ENCODE measurements at places on chromosomes 7 and 10.
A peak's percentile ranks its signal among the peaks of the same experiment; 100 is the strongest.

- no peaks in the 10 kb centered on the region for H3K27me3 ChIP-seq
- no peak overlapping the region for H3K27ac ChIP-seq
- no peak for DNase-seq
- no peak overlapping the region for H3K4me3 ChIP-seq
These were observed 7.1 kb downstream of the RCC1L start for GRCh38 chr7:75066521-75066920.

DNA sequence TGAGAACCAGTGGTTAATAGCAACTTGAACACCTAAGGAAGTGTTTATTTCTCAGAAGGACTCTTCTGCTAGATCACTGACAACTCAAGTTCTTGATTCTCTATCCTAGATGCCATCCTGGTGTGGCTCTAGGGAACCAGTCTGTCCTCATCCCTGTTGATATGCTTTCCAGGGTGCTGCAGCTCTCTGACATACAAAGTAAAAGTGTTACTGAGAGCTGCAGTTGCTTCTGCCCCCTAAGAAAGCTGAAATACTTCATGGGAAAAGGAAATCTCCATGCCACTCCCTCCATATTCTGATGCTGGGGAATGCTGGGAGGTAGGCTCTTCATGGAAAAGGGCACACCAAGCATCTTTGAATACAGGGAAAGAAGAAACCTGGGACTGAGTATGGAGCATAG, 168.1 kb downstream of the KLF6 start:
- H3K4me1 ChIP-seq: no peaks in the 10 kb centered on the region
- H3K27me3 ChIP-seq: no peaks in the 10 kb centered on the region
- no peak overlapping the region for H3K4me3 ChIP-seq
- DNase-seq: no peak
- no peak overlapping the region for H3K27ac ChIP-seq

DNA sequence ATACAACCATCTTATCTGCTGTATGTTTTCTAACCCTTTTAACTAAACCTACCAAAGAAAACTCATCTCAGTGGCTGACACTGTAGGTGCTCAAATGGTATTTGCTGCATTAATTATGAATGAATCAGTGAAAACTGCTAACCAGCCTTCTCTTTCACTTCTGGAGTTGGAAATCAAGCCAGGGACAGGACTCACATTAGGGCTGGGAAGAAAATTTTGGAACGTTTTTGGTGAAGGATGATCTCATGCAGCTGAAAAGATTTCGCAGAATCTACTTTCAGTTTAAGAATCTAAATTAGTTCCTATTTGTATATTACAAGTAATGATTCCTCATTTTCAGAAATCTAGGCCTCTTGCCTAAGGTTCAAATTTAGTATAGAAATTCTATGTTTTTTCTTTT, 12.9 kb downstream of the MTPN start:
- H3K4me3 ChIP-seq: peak overlapping the region; percentile 66
- no peak for DNase-seq
- H3K4me1 ChIP-seq: peaks cover 90% of the 10 kb centered on the region
- peaks cover 24% of the 10 kb centered on the region for H3K36me3 ChIP-seq

- H3K27me3 ChIP-seq: peaks cover 24% of the 10 kb centered on the region
- H3K27ac ChIP-seq: no peak overlapping the region
- H3K4me1 ChIP-seq: peaks cover 4% of the 10 kb centered on the region
- no peak overlapping the region for H3K4me3 ChIP-seq
These were observed 43.5 kb upstream of the ZMIZ1 start for GRCh38 chr10:79025199-79025832.

DNA sequence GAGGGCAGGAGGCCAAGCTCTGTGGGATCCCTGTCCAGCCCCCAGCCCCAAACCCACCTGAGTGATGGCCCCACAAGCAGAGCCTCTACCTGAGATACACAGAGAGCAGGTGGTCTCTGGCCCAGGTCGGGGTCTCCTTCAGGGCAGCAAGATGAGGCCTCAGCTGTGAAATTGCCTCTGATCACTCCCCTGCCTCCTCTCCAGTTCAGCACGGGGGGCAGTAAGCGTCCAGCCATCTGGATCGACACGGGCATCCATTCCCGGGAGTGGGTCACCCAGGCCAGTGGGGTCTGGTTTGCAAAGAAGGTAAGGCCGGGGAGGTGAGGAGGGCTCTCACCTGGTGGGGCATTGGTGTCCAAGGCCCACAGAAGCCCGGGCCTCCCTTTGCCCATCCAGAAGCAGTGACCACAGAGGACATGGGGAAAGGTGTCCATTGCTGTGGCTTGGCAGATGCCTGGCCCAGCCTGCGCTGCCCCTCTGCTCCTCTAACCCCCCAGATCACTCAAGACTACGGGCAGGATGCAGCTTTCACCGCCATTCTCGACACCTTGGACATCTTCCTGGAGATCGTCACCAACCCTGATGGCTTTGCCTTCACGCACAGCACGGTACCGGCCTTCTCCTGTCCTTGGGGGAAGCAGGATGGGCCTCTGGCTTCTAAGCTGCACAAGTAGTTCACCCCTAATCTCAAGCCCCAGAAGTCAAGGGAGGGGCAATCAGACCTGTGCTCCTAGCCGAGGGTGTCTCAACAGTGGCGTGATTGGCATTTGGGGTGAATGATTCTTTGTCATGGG, 3.1 kb downstream of the CPA1 start:
- no peak overlapping the region for H3K4me3 ChIP-seq
- no peak overlapping the region for H3K27ac ChIP-seq
- no peaks in the 10 kb centered on the region for H3K36me3 ChIP-seq
- peaks cover 4% of the 10 kb centered on the region for H3K27me3 ChIP-seq
- no peak for DNase-seq

DNA sequence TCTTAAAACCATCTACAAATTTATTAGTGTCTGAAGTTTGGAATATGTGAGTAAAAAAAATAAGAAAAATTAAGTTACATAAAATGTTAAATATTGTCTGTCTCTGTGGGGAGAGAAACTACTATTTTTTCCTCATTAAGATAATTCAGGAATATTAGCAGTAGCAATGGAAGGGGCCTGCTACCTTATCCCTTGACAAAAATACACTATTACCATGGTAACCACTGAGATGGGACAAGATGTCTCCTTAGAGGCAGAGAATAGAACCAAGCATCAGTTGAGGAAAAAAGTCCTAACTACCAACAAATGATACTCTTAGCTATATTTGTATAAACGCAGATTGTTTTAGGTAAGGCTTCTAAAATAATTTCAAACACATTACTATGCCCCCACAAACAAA, 150.7 kb upstream of the LSM8 start:
- peaks cover 4% of the 10 kb centered on the region for H3K27me3 ChIP-seq
- no peaks in the 10 kb centered on the region for H3K4me1 ChIP-seq
- H3K27ac ChIP-seq: no peak overlapping the region
- no peaks in the 10 kb centered on the region for H3K36me3 ChIP-seq

- H3K4me1 ChIP-seq: no peaks in the 10 kb centered on the region
- no peaks in the 10 kb centered on the region for H3K36me3 ChIP-seq
- DNase-seq: no peak
- peaks cover 6% of the 10 kb centered on the region for H3K27me3 ChIP-seq
- H3K27ac ChIP-seq: no peak overlapping the region
- no peak overlapping the region for H3K4me3 ChIP-seq
These were observed 8.6 kb upstream of the CACUL1 start for GRCh38 chr10:118763202-118763988.

DNA sequence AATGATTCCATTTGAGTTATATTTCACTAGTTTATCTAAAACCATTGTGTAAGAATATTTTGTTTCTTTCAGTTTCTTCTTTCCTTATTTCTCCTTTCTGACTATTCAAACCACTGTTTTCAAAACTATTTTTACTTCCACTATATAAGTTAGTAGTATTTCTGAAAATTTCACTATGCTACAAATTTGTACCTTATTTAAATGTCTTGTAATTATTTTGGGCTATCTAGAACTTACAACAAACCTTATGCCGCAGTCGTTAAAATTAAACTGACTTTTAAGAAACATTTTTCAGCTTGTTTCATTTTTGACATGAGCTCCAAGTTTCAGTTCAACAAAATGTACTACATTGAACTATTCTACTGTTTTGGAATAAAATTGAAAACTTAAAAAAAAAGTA, 1.8 kb downstream of the TFEC start:
- H3K4me1 ChIP-seq: peaks cover 10% of the 10 kb centered on the region
- H3K4me3 ChIP-seq: no peak overlapping the region
- H3K27ac ChIP-seq: peak overlapping the region; percentile 26
- H3K36me3 ChIP-seq: no peaks in the 10 kb centered on the region
- peaks cover 5% of the 10 kb centered on the region for H3K27me3 ChIP-seq

- H3K4me1 ChIP-seq: no peaks in the 10 kb centered on the region
- H3K4me3 ChIP-seq: no peak overlapping the region
- DNase-seq: no peak
- H3K36me3 ChIP-seq: no peaks in the 10 kb centered on the region
These were observed 25.6 kb upstream of the IL15RA start for GRCh38 chr10:6002809-6003510.

- H3K36me3 ChIP-seq: no peaks in the 10 kb centered on the region
- H3K27ac ChIP-seq: peak within 1 kb of the TSS; percentile 99
- H3K27me3 ChIP-seq: no peaks in the 10 kb centered on the region
These were observed at the start of gene HILPDA for GRCh38 chr7:128455543-128456254. HILPDA (plus strand) TSS chr7:128455878; CDS start chr7:128457269, 1,391 bp downstream.

GRCh38 chr10:7932301-7933036, 114.2 kb downstream of the TAF3 start:
- peaks cover 18% of the 10 kb centered on the region for H3K36me3 ChIP-seq
- H3K4me1 ChIP-seq: peaks cover 23% of the 10 kb centered on the region
- no peak overlapping the region for H3K4me3 ChIP-seq
- H3K27ac ChIP-seq: no peak overlapping the region
- DNase-seq: no peak
- H3K27me3 ChIP-seq: no peaks in the 10 kb centered on the region

- peaks cover 4% of the 10 kb centered on the region for H3K27me3 ChIP-seq
- no peaks in the 10 kb centered on the region for H3K4me1 ChIP-seq
- no peaks in the 10 kb centered on the region for H3K36me3 ChIP-seq
- no peak overlapping the region for H3K4me3 ChIP-seq
These were observed 72.5 kb downstream of the C10orf90 start for GRCh38 chr10:126598009-126598408.

GRCh38 chr7:132049462-132050304, 493.3 kb upstream of the PODXL start:
- no peak overlapping the region for H3K27ac ChIP-seq
- H3K4me3 ChIP-seq: no peak overlapping the region
- H3K4me1 ChIP-seq: no peaks in the 10 kb centered on the region
- no peak for DNase-seq
- H3K27me3 ChIP-seq: peaks cover 10% of the 10 kb centered on the region
- H3K36me3 ChIP-seq: no peaks in the 10 kb centered on the region

DNA sequence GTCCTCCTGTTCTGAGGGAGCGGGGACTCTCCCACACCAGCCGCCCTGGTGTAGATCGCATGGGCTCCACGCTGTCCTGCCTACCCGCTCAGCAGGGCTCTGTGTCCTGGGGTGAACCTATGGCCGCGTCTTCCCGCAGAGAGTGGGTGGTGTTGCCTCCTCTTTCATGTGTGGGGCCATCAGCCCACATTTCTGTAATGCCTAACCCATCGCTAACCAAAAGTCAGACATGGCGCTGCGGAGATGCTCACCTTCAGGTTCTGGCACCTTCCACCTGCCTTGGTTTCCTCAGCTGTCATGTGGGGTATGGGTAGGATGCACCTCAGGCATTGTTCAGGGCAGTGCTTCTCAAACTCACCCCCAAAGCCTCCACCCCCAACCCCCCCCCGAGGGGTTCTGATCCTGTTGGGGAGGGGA, 50.5 kb upstream of the CAMK2B start:
- H3K4me3 ChIP-seq: no peak overlapping the region
- DNase-seq: no peak

DNA sequence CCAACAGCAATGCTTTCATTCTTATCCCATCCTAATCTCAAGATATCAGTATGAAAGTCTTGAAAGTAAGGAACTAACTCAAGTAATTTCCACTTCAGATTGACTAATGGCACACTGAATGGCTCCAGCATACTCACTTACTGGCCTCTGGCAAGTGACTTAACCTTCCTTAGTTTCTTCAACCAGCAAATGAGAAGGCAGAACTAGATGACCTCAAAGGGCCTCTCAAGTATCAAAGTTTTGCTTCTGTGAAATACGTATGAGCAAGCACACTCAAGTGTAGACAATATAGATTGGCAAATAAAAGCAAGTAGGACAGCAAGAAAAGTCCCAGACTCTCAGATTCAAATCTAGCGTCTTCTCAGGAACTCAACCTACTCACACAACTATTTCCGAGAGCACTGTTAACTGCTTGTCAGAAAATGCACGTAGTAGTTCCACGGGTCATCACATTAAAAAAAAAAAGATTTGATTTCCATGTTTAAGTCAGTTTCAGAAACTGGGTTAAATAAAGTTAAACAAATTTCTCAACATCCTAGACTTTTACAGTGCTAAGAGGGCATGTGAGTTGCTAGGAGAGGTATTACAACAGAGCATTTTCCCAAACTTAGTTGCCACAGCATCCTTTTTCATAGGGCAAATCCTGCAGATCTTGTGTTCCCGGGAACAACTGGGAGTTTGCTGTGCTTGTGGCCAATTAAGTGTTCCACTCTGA, 276.9 kb upstream of the KLF14 start:
- H3K4me1 ChIP-seq: peaks cover 87% of the 10 kb centered on the region
- peak overlapping the region; percentile 73 for H3K27ac ChIP-seq
- H3K27me3 ChIP-seq: no peaks in the 10 kb centered on the region
- no peaks in the 10 kb centered on the region for H3K36me3 ChIP-seq

DNA sequence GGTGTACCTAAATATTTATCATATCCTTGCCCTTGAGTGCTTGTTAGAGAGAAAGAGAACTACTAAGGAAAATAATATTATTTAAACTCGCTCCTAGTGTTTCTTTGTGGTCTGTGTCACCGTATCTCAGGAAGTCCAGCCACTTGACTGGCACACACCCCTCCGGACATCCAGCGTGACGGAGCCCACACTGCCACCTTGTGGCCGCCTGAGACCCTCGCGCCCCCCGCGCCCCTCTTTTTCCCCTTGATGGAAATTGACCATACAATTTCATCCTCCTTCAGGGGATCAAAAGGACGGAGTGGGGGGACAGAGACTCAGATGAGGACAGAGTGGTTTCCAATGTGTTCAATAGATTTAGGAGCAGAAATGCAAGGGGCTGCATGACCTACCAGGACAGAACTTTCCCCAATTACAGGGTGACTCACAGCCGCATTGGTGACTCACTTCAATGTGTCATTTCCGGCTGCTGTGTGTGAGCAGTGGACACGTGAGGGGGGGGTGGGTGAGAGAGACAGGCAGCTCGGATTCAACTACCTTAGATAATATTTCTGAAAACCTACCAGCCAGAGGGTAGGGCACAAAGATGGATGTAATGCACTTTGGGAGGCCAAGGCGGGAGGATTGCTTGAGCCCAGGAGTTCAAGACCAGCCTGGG, 11.4 kb downstream of the SERPINE1 start:
- no peak overlapping the region for H3K4me3 ChIP-seq
- H3K36me3 ChIP-seq: no peaks in the 10 kb centered on the region
- H3K4me1 ChIP-seq: peaks cover 11% of the 10 kb centered on the region
- peaks cover 10% of the 10 kb centered on the region for H3K27me3 ChIP-seq
- H3K27ac ChIP-seq: peak overlapping the region; percentile 51

DNA sequence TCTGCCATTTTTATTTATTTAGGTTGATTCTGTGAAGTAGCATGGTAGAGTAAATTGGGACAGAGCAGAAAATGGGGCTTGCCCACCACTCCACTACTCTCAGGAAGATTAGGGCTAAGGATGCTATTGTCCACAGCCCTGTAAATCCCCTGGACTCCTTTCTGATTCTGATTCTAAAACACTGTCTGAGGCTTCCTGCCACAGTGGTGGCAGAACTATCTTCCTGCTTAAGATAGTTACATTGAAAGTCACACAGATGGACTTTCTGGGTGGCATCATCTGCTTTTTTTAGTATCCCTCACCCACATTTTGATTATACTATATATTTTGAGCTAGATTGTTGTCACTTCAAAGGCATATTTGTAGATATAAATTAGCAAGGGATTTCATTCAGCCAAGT, 50.0 kb downstream of the SPAM1 start:
- H3K27me3 ChIP-seq: no peaks in the 10 kb centered on the region
- DNase-seq: no peak
- H3K27ac ChIP-seq: no peak overlapping the region
- no peaks in the 10 kb centered on the region for H3K4me1 ChIP-seq

Measured in naive B cell (primary cell).